Vagina (tissue), 2 donors: ENCODE measurements at places on chromosomes 6 and 20.

- DNase-seq: no peak
Observed at GRCh38 chr6:104928141-104928540, 28.8 kb upstream of the LIN28B start.

- no peak for DNase-seq
Observed at GRCh38 chr6:161918628-161919205, 644.9 kb upstream of the AGPAT4 start.

- no peak for DNase-seq
Observed at GRCh38 chr6:161349886-161350285, 76.0 kb upstream of the AGPAT4 start.

DNA sequence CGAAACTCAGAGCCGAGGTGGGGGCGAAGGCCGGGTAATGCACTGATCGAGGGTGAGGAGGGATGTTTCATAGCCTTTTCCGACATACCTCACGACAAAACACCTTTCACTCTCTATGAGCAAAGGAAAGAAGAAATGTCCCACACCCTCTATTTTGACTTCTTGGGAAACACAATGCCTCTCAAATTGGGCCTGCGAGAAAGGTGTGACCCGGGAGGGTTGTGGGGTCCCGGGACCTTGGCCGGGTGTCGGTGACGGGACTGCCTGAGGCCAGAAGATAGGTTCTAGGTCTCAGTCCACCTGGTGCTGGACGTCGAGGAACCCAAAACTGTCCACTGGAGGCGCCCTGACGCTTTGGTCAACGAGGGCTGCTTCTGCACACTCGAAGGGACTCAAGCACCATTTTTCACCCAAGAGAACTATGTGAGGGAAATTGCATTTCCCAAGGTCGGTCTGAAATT, 41.1 kb upstream of the OSTM1 start:
- DNase-seq: no peak

- DNase-seq: no peak
Observed at GRCh38 chr6:51049983-51050877, 231.6 kb downstream of the TFAP2B start.

DNA sequence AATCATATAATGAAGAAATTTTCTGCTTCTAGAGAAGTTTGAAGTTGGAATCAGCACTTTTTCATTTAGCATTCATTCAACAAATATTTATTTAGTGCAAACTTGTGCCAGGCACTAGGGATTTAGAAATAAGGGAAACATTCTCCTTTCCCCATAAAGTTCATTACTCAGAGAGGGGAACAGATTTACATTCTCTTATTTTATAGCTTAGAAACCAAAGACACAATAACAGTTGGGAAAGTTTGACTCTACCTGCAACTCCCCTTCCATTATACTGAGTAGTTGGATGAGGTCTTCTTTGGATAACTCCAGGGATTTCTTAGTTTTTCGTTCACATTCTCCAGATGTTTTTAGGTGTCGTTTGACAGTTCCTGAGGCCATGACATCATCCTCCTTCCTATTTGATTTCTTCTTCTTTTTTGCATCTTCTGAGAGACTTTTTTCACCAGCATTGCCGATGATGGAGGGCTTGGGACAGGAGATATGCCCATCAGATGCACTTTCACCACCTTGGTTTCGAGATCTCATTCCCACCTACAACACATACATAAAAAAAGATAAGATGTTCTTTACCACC, 79.1 kb downstream of the FILIP1 start:
- no peak for DNase-seq

DNA sequence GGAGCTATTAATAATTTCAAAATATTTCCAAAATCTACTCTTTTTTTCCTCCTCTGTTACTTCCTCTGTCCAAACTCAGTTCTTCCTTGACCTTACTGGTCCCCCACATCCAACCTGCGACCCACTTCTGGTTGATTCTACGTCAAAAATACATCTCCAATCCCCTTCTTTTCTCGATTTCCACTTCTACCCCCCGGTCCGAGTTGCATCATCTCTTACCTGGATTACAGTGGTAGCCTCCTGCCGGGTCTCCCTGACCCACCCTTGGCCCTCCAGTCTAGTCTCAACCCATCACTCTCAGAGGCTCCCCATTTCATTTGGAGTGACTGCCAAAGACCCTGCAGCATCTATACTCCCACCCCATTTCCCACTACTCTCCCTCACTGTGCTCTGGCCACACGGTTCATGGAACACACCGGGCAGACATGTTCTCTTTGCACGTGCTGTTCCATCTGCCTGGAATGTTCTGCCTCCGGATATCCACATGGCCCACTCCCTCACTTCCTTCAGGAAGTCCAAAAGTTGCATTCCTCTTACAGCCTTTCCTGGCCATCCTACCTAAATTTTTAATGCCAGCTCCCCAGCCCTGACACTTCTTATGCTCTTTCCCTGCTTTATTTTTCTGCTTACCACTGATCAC, 6.1 kb upstream of the CCND3 start:
- no peak for DNase-seq

GRCh38 chr20:25076201-25076600, 5.7 kb downstream of the VSX1 start:
- peak; percentile 56 for DNase-seq

DNA sequence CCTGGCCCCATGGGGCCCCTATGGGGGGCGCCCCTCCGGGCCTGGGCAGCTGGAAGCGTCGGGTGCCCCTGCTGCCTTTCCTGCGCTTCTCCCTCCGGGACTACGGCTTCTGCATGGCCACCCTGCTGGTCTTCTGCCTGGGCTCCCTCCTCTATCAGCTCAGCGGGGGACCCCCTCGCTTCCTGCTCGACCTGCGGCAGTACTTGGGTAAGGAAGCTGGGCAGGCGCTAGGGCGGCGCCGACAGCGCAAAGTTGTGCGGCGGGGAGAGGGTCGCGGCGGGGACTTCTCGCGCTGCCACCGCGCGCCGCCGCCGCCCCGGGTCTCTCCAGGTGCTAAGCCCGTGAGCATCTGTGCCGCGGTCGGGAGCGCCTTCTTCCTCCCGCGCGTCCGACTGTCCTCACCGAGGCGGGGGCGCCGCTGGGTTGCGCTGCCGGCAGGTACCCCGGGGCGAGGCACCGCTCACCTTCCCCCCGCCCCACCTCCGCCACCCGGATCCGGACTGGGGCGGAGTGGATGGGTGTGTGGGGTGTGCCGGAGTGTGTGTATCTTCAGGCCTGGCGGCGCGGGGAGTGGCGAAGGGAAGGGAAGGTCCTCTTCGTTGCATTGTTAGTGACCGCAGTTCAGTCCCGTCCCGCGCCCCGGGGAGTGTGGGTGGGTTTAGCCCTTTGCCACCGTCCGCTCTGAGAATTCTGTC, 788 bp downstream of the UST start:
- no peak for DNase-seq

DNA sequence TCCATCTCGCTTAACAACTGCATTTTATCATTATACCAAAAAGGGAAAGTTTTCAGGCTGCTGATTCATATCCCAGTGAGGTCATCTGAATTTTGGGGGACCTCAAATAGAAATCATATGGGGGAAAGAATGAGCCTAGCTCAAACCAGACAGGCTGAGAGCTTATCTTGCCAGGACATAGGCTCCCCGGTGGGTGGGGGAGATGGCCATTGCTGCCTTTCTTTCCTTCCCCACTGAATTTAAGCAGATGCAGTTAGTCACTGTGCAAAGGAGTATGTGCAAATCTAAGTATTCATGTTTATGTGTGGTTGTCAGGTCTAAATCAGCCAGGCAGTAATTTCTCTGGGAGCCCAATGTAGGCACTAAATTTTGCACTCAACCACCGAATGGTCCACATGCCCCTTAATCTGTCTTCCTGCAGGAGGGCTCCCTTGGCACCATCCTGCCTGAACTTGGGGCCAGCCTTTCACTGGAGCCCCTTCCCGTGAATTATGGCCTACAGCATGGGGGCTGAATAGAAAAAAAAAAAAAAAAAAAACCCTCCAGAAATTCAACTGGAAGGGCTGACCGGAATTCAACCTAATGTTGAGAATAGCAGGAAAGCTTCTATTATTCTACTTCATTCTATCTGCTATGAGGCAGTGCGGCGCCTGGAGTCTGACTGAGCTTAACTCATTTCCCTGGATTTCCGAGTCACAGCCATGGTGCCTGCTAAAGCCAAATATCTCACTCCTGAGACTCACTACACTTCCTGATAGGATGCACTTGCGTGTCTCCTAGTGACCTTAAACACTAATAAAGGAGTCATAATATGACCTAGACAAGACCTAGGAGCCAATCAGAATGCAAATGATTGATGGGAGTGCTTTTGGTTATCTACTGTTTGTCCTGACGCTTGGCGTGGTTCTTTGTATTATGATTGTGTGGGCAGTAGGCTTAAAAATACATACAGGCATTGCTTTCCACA, 161.5 kb upstream of the HEY2 start:
- DNase-seq: no peak

GRCh38 chr6:142685852-142686506, 259.0 kb downstream of the HIVEP2 start:
- no peak for DNase-seq

DNA sequence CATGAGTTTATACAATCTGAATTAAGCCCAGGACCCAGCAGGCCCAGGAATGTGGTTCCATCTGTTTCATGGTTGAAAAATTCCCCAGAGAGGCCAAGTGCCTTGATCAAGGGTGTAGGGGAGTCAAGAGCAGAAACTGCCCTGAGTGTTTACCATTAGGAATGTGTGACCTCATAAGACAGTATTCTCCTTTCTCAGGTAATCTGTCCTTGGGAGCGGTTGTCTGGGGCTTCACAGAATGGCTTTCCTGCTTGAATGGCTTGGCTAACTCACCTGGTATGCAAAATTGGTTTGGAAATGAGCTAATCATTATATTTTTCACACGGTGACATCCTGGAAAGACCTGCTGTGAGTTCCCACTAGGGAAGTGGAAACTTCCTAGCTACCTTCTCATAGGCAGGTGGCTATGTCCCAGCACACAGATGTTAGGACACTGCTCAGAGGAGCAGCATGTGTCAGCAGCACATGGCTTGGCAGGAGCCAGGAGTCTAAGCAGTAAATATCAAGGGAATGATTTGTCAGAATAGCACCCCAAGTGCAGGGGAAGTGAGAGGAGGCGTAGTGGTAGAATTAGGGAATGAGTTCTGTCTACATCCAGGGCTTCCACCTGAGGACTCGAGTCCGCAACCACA, 17.7 kb downstream of the CLIC5 start:
- no peak for DNase-seq

DNA sequence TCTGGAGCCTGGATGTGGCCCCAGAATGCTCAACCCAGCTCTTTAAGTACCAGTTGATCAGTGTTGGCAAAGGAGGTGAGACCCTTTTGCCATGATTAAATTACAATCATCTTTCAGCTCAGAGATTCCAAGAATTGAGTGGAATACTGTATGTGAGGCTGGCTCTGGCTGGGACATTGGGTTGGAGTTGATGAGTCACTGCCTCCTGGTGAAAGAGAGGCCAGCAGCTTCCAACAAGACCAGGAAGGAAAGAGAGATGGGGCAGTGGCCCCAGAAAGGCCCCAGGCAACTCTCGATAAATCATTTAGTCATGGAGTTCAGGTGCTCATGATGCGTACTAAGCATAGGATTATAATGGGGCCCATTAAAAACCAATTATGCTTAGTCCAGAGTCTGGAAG, 2.1 kb downstream of the TGM6 start:
- DNase-seq: peak; percentile 13

DNA sequence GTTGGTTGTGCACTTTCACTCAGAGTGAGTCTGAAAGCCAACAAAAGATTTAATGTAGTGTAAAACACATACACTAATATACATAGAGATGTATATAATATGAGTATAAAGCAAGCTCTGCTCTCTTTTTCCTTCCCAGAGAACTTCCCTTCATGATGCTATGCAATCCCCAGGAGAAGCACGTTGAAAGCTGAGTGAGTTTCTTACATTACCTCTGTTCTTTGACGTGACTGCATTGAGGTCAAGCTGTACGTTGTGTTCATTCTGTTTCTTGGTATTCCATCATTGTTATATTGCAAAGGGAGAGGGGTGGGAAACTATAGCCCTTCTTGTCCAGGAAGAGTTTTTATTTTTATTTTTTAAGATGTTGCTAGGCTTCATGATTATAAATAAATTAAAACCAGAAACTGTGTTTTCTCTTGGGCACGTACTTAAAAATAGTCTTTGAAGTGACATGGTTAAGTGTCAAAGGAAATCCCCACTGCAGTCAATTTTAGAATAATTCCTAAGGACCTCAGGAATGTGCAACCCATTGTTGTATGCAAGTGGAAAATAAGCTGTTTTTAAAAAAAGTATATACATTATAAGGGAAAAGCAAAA, 651.0 kb downstream of the CD109 start:
- no peak for DNase-seq

DNA sequence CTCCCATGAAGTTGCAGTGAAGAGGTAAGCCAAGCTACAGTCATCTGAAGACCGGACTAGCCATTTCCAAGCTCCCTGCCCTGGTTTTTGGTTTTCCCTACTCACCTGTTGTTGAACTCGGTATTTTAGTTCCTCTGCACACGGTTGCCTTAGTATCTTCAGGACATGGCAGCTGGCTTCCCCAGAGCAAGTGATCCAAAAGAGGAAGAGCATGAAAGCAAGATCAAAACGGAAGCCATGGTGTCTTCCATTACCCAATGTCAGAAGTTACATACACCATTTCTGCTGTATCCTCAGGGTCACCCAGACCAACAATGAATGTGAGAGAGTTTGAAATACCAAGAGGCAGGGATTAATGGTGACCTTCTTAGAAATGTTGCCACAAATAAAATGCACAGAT, 276.6 kb upstream of the CNR1 start:
- DNase-seq: no peak

- no peak for DNase-seq
Observed at GRCh38 chr6:21219856-21220255, 373.7 kb upstream of the SOX4 start.

DNA sequence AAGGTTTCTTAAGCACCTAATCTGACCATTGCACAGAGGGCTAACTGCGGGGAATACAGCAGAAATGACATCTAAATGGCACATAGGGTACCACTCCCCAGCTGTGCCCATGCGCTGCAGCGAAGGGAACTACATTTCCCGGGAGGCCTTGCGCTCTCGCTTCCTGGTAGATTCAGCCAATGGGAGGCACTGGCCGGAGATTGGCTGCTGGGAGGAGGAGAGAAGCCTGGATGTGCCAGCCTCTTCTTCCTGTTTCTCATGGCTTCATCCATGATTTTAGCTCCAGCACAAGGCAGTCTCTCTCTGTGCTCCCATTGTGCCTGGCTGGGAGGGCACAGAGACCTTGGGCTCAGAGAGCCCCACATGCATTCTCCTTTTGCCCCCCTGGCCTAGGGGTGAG, 101.7 kb upstream of the FOXA2 start:
- DNase-seq: peak; percentile 79

DNA sequence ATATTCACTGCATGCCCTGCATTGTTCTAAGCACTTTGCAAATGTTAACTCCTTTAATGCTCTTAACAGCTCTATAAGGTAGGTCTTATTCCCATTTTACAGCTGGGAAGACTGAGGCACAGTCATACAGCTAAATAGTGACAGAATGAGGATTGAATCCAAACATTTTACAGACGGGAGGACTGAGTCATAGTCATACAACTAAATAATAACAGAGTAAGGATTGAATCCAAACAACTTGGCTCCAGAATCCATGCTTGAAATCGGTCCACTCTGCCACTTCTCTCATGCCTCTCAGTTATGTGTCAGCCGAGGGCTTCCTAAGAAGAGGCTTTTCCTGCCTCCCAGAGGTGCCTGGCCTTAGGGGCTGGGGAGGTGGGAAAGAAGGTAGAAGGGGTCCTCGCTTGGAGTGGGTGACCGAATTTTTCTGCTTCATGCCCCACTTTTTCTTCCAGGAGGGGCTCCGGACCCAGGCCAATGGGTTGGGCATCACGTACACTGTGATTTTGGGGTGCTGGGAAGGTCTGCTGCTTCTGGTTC, 137.4 kb upstream of the RNF24 start:
- no peak for DNase-seq
